ENCODE measurements at places on chromosomes 16 and 17. TPM values are rescaled to one million over a fixed set of nuclear protein-coding genes. Genes with fewer than 3 reads are reported as not detected.

- DNase-seq = no peak
Observed at GRCh38 chr16:85978976-85979375, 80.0 kb downstream of the IRF8 start.

GRCh38 chr17:7852919-7853690 is 1.8 kb upstream of the TMEM88 start:
- no peak for DNase-seq

DNA sequence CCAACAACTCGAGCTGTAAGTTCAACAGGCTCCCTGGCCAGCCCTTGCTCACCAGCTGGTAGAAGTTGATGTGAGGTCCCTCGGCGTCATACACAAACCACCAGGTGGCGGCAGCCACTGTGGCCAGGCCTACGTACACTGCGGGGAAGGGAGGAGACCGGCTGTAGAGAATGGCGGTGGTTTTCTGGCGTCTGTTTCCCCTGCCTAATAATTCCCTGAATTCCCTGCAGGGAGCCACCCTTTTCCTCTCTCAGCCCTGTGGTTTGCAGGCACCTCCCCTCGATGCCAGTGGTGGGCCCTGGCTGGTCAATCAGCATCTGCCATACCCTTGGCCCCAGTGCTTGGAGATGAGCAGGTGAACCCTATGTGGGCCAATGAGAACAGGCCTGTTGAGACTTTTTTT is 18.9 kb upstream of the P2RX1 start:
- DNase-seq = no peak

- DNase-seq = no peak
Observed at GRCh38 chr17:61064087-61064951, 335.3 kb upstream of the TBX2 start.

The CES1 gene
- 6.1 TPM for total RNA-seq

Data from ascending aorta (tissue), 2 donors.